Posterior vena cava (tissue), 2 donors: ENCODE measurements at places on chromosomes 13 and 19. TPM values are rescaled to one million over a fixed set of nuclear protein-coding genes. Genes with fewer than 3 reads are reported as not detected.
A peak's percentile ranks its signal among the peaks of the same experiment; 100 is the strongest.

- DNase-seq: no peak
Observed at GRCh38 chr13:105567951-105568525, 967.4 kb downstream of the EFNB2 start.

TMEM272 gene
- total RNA-seq: 0.10 TPM

TPP2 gene
- 37.2 TPM for total RNA-seq

GRCh38 chr13:113589251-113589960 lies 4.9 kb downstream of the TFDP1 start:
- peak; percentile 74 for DNase-seq

- no peak for DNase-seq
Observed at GRCh38 chr19:52297601-52298364, 814 bp downstream of the ZNF480 start.

GRCh38 chr13:73987618-73988017 lies 146.6 kb downstream of the KLF12 start:
- no peak for DNase-seq

KLK10 gene
- not detected for total RNA-seq

TNFSF11 gene
- not detected for total RNA-seq

DNA sequence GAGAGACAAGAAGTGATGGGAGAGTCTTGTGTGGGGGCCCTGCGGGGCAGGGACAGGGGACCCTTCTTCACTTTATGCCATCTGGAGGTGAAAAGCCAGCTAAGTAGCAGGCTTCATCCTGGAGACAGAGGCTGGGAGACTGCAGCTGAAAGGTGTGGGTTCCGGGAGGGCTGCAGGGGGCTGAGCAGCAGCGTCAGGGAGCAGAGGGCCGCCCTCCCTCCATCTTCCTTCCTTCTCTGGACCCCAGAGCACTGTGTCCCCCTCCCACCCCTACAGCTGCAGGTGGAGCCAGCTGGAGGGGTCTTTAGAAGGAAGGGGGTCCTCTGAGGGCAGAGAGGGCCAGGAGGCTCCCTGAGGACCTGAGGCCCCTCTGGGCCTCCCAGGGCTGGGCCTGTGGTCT lies 96.6 kb downstream of the WTIP start:
- no peak for DNase-seq

DNA sequence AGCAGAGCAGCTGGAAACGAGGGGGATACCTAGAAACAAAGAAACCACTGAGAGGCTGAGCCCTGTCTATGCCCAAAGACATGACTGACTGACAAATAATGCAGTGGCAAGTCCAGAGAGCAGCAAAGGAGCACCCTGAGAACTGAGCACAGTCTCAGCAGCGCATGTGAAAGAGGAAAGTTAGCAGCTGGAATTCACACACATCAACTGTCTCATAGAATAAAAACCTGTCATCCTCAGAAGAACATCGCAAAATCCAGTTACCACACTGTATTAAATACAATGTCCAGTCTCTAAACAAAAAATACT lies 24.1 kb upstream of the DLEU7 start:
- DNase-seq: no peak

KANK3 gene
- total RNA-seq: 22.5 TPM

TSSK6 gene
- 0.46 TPM for total RNA-seq

HPN gene
- total RNA-seq: 1.00 TPM

- DNase-seq: no peak
Observed at GRCh38 chr13:109146912-109147647, 517.7 kb downstream of the MYO16 start.

ZNF575 gene
- total RNA-seq: 3.4 TPM

DNA sequence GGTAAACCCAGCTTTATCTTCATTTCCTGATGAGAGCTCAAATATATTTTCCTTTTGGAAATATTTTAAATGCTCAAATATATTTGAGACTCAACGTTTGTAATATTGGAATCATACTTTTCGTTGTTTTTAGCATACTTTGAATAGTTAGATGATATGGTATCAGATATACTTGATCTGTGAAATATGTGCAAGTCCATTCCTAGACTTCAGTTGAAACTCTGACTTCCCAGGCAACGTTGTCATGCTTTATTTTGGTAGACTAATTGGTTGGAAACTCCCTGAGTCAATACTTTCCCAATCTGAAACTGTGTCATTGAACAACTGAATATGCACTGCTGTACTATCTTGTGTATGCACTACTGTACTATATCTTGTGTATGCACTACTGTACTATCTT lies 378.5 kb downstream of the MYO16 start:
- no peak for DNase-seq

- no peak for DNase-seq
Observed at GRCh38 chr19:4337906-4338440, 654 bp downstream of the STAP2 start.

CGB2 gene
- total RNA-seq: not detected

GRCh38 chr19:45887200-45887710 lies 1.3 kb upstream of the IRF2BP1 start:
- no peak for DNase-seq

- no peak for DNase-seq
Observed at GRCh38 chr13:113815151-113816058, 48.5 kb downstream of the GAS6 start.

GRCh38 chr13:109408591-109409382 lies 377.6 kb downstream of the IRS2 start:
- no peak for DNase-seq

SPTBN4 gene
- 1.7 TPM for total RNA-seq

GRCh38 chr13:57748096-57748495 lies 116.6 kb downstream of the PCDH17 start:
- DNase-seq: no peak

DNA sequence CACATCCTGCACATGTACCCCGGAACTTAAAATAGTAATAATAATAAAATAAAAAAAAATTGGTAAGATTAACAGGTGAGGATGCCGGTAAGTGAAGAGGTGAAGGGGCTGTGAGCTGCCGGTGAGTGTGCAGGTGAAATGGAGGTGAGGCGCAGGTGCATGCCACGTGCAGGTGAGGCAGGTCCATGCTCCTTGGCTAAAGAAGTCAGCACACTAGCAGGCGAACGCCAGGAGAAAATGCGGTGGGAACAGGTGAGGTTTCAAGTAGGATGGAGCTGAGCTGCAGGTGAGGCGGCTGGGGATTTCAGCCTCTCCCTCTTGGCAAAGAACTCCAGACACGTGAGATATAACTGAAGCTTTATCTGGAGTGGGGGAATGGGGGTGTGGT lies 7.5 kb upstream of the TNFSF14 start:
- peak; percentile 69 for DNase-seq

DNA sequence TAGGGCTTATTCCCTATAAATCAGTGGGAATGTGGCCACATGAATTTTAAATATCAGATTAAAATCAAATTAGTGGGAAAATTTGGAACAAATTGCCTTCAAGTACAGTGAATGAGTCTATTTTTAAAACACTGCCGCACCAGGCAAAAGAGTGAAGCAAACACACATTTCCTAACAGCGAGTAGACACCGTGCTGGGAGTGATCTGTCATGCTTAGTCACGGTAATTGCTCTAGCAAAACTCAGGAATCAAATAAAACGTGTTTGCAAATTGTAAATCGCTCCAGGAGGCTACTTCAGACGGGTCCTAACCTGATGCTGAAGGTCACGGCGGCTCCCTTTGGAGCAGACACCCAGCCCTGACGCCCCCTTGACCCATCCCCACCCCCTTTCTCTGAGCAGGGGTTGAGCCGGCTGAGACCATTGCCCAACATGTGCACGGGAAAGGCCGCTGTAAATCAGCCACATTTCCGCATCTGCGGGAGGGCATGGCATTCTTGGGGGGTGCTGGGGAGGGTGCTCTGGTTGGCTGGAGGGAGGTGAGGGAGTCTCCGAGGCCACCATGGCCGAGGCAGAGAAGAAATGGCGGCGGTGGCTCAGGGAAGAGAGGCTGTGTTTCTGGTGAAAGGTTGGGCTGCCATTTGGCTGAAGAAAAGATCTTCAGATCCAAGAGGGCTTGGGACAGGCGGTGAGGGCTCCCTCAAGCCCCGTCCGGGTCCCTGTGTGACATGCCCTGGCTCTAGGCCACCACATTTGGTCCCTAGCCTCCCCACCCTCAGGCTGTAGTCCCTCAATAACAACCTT lies 8.9 kb downstream of the CEBPA start:
- no peak for DNase-seq

GRCh38 chr13:91896547-91896946 lies 498.1 kb downstream of the GPC5 start:
- no peak for DNase-seq

GPI gene
- total RNA-seq: 206 TPM

DNA sequence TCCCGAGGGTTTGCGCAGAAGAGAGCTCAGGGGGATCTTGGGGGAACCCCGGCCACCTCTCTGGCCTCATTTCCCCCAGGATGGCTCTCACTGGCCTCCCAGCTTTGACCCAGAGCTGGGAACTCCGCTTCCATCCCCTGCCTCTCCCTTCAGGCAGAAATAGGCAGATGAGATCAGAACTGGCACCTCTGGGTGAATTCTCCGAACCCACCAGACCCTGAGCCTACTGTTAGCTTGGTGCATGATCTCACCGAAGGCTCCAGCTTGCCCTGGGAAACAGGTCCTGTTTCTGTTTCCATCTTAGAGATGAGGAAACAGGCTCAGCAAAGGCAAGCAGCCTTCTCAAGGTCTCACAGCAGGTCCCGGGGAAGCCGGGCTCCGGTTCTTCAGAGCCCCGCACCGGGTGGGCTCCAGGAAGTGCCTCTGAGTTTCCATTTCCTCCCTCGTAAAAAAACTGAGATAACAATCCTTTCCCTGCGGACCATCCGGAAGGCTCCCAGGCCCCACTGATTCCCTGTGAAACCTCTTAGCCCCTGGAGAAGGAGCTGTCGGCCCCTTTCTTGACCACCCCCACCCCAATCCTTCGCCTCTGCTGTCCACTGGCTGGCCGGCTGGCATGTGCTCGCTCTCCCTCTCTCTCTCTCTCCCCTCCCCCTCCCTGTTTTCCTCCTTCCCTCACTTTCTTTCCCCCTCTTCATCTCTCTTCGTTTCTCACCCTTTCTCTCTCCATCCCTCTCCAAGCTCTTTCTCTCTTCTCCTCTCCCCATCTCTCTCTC lies 2.1 kb downstream of the NECTIN2 start:
- DNase-seq: no peak

DNA sequence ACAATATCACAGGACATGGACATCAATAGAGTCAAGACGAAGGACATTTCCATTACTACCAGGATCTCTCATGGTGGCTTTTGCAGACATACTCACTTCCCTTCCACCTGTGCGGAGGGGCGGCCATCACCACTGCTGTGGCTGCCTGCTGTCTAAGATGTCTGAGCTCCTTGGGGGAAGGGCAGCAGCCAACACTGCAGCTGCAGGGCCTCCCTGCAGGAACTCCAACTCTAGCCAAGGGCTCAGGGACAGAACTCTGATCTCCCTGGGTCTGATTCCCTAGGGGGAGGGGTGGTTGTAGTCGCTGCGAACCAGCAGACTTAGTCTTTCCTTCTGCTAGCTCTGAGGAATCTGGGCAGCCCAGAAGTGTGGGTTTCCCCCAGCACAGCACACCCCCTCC lies 78.9 kb upstream of the ANKRD10 start:
- DNase-seq: no peak

ZIK1 gene
- total RNA-seq: 4.5 TPM

CYP4F8 gene
- total RNA-seq: not detected

GRCh38 chr19:35355791-35356460 lies 2.3 kb upstream of the FFAR3 start:
- peak; percentile 46 for DNase-seq

GRCh38 chr13:31945202-31945961 lies 86.2 kb upstream of the FRY start:
- DNase-seq: peak; percentile 92

DNA sequence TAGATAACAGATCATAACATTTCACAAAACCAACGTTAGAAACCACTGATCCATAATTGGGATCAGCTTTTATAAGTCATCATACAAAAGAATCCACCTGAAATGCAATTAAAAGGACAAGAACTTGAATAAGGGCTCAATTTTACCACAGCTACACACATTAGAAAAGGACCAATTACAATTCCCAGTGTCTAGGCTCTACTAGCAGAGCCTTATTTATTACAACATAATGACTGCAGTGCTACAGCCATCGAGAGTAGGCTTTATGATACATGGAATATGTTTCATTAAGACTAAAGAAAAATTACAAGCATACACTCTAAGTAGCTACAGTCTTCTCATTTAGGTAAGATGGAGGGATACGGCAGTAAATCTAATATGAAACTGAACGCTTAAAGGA lies 2.9 kb downstream of the RBM26 start:
- no peak for DNase-seq

DNA sequence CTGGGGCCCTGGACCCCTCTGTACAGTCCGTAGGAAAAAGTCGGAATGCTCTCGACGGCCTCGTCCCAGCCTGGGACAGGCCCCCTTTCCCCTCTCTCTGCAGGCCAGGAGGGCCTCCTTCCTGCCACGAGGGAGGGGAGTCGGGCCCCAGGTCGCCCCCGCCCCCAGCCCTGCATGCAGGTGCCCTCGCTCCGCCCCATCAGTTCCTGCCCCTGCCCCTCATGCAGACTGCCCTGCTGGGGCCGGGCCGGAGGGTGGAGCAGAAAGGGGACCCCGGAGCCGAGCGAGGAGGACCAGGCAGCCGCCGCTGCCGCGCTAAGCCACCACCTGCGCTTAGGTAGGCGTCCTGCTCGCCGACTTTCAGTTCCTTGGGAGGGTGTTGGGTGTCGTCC lies 7.3 kb downstream of the LYL1 start:
- DNase-seq: no peak
